HuH-7.5 (cell line): ENCODE measurements at places on chromosomes 5 and 9.

DNA sequence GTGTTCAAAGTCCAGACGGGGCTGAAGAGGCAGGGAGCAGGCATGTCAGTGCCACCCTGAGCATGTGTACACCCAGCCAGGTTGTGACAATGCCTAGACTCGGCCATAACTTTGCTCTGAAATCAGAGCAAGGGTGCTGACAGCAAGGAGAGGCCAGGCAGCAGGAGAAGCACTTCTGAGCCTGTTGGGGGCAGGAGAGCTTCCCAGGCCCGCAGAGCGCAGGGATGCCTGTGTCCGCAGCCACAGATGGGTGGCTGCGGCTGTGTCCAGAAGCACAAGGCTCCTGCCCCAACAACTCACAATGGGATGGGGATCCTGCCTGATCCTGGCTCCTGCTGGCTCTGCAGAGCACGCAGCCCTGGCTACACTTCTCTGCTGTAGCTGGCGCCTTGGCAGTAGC is 373.9 kb downstream of the CHSY3 start:
- DNase-seq = no peak

GRCh38 chr5:9072701-9073100 is 473.2 kb downstream of the SEMA5A start:
- DNase-seq = no peak

GRCh38 chr9:126754436-126755316 is 50.2 kb upstream of the ZBTB43 start:
- DNase-seq = no peak

DNA sequence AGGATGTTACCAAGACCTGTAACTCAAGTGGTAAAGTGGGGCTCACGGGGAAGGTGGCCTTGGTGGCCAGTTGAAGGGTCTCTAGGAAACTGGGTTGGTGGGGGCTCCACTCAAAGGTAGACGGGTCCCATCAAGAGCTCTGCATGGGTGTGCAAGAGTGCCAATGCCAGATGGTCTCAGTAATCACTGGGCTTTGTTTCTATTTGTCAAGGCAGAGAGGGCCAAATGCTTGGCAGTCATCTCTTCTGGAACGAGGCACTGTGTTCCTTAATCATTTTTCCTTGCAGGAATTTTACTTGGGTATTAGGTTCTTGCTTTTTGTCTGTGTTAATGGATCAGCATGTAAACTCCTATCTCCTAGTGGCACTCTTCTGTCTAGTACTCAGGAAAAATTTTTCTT is 220.8 kb downstream of the DIRAS2 start:
- no peak for DNase-seq

- no peak for DNase-seq
These were observed 74.5 kb upstream of the TBC1D2 start for GRCh38 chr9:98329904-98330303.

DNA sequence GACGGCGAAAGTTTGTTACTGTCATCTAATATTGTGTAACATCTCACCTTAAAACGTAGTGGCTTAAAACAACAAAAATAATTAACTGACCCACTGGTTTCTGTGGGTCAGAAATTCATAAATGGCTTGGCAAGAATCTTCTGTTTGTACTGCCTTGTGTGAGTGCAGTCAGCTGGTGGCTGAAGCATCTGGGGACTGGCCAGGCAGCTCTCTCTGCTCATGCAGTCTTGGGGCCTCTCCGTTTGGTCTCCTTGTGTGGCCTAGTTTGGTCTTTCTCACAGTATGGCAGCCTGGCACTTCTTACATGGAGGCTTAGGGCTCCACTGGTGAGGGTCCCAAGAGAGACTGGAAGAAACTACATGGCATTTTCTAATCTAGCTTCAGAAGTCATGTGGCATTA is 49.0 kb upstream of the CTXN3 start:
- no peak for DNase-seq

DNA sequence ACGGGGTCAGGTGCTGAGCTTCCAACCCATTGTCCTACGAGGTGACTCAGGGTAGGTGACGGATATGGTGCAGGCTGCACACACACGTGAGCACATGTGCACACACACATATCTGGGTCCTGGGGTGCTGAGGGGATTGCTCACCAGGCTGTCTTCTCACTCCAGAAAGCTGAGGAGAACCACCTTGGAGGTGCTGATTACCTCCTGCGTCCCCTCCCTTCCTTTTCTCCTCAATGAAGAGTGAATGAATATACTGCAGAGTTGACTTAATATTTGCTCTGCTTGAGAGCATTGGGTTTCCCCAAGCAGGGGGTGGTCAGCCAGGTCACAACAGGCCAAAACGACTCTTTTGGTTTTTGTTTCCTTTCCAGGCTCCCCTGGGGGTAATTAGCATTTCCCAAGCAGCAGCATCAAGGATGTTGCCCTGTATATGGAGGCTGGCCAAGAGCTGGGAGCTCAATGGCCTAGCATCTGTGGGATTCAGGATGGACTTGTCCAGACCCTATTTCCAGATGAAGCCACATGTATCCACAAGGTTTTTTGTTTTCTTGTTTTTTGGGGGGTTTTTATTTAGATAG is 49.7 kb downstream of the PDZD2 start:
- no peak for DNase-seq

DNA sequence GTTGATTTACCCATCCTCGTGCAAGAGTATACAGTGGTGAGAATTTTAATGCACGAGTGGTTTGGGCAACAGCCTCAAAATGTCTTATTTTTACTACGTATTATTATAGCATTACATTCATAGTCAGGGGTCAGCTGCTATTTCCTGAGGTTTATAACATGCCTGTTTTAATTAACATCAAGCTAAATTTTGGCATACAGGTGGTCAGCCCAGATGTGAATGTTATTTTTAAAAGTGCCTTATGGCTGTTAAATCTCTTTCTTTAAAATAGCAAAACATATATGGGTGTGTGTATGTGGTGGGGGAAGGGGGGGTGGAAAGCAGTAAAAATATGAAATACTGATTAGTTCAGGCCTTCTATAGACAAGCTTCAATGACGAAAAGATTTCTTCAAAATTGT is 424.5 kb upstream of the CLINT1 start:
- no peak for DNase-seq

DNA sequence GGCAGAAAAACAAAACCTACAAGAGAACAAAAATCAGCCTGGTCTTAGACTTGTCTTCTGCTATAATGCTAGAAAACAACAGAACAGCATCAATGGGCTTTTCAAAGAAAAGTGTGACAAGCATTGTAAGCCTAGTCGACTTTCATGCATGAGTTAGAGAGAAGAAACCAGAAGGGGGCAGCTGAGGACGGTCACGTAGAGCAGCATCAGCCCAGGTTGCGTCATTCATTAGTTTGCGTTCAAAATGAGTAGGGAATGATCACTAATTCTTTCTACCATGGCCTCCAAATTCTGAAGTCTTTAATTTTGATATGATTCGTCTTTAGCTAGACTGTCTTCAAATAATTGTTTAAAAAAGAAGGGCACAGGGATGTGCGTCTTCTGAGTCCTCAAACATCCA is 4.7 kb upstream of the ISCA1 start:
- no peak for DNase-seq

DNA sequence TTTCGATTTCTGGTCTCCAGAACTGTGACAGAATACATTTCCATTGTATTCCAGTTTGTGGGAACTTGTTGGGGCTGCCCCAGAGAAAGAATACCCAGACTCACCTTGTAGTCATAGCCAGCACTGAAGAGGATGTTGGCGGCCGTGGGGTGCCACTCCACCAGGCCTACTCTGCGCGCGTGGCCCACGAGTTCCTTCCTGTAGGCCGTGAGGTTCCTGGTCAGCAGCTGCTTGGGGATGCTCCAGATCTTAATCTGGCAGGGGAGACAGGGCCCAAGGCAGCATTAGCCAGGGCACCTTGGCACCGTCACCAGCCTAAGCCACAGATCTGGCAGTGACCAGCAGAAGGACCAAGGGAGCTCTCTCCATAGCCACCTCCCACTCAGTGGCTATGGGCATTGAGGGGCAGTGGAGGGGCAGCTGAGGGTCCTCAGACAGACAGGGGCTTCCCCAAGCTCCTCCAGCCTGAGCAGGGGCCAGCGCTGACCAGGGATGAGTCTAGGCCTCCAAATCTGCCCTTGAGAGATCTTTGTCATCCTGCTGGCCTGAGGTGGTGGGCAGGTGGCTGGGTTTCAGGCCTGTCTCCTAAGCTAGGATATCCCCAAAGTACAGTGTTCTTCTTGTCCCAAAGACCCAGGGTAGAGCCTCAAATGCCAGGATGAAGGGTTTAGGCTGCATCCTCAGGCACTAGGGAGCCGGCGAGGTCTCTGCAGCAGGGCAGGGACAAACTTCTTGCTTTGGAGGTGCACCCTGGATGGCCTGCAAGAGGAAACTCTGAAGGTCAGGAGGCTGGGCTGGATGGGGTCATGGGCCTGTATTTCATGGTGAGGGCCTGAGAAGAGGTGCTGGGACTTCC is 15.9 kb upstream of the TRIM14 start:
- DNase-seq = no peak

DNA sequence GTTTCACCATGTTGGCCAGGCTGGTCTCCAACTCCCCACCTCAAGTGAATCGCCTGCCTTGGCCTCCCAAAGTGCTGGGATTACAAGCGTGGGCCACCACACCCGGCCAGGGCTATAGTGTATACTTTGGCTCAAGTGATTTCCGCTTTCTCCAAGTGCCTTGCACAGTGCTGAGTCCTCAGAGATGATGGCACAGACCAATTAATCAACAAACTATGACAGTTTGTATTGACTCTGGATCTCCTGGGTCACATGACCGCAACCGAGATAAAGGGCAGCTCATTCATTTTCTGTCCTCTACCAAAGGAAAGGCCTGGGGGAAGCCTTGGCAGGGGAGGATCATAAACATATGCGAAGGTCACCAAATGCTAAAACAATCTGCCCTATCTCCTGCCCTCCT is 11.4 kb upstream of the LARP1 start:
- DNase-seq = no peak

DNA sequence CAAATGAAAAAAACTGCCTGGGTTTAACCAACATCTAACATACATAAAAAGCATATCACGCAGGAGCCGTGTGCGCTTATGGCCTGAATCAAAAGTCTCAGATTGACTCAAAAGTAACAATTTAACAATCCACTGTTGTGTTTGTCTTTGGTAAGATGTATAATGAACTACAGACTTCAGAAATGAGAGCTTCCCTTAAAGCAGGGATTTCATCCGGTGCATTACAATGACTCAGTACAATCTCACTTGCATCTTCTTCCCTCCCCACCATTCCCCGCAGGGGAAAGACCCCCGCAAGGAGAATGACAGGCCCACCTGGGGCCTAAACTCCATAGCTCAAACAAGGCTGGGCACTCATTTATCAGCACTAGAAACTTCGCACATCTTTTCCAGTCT is 1.4 kb downstream of the ZFR start:
- no peak for DNase-seq

DNA sequence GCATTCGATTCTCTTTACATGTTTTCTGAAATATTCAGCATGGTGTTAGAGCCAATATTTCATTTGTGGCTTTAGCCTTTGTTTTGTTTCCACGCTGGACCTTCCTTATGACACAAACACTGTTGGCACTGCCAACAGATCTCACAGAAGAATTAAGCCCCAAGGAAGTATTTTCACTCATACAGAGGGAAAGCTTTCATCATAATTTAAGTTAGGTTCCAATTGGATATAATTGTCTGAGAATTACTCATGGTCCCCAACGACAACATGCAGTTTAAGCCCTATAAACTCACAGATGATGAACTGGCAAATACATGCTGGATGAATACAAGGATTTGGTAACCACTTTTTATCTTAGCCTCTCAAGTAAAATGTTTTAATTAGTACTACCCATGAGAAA is 259.5 kb downstream of the EBF1 start:
- DNase-seq = no peak

GRCh38 chr5:88819301-88819999 is 63.5 kb downstream of the MEF2C start:
- no peak for DNase-seq

DNA sequence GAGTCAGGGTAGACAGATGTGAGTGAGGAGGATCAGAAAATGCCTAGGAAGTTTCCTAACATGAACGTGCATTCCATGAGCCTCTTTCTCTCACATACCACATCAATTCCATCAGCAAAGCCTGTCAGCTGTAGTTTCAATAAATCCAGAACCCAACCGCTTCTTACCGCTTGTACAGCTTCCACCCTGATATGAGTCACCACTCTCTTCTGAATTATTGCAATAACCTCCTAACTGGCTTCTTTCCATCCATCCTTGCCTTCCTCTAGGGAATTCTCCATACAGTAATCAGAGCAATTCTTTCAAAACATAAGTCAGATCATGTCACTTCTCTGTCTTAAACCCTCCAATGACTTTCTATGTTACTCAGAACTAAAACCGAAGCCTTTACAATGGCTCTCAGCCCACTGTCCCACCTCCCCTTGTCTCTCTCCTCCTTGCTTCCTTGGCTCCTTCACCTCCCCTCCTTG is 8.1 kb upstream of the RAD23B start:
- DNase-seq = no peak

GRCh38 chr5:121863753-121864285 is 12.1 kb downstream of the FTMT start:
- DNase-seq = no peak

DNA sequence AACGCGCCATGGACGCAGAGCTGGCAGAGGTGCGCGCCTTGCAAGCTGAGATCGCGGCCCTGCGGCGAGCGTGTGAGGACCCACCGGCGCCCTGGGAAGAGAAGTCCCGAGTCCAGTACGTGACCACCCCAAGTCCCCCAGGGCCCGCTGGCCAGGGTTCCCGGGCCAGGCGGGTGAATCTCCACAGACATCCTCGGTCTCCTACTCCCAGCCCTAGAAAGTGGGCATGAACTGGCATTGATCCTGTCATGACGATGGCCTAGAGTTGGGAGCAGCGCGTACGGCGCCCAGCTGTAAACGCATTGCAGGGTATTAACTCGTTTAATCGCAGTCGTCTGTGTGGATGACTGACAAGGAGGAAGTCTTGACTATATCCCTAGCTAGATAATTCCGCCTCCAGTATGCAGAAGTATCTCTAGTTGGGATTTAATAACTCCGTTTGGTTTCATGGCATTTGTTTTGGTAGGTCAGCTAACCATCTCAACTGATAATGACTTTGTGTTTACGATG is 293 bp downstream of the CENPP start:
- peak; percentile 21 for DNase-seq

GRCh38 chr5:22541037-22541436 is 312.1 kb downstream of the CDH12 start:
- no peak for DNase-seq

- DNase-seq = peak; percentile 61
These were observed at the start of gene MPDZ for GRCh38 chr9:13279284-13280141. Gene MPDZ (minus strand): TSS chr9:13279692. CDS start chr9:13250315, 29,377 bp downstream.

DNA sequence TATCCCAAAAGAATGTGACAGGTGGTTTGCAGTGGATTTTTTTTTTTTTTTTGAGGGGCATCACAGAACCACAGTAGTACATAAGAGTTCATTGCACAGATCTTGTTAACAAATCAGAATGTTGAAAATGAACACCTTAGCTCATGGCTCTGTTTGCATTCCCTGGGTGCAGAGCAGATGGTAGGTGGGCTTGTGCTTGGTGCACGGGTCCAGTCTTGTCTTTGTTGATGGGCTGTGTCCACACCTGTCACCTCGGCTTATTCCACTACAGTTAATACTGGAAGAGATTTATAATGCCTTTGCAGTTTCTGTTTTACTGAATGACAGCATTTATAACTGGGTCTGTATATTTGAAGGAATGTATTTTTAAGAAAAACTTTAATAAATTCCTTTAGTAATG is 146.6 kb downstream of the KDM4C start:
- no peak for DNase-seq
